ENCODE measurements at places on chromosomes 3 and 15.

DNA sequence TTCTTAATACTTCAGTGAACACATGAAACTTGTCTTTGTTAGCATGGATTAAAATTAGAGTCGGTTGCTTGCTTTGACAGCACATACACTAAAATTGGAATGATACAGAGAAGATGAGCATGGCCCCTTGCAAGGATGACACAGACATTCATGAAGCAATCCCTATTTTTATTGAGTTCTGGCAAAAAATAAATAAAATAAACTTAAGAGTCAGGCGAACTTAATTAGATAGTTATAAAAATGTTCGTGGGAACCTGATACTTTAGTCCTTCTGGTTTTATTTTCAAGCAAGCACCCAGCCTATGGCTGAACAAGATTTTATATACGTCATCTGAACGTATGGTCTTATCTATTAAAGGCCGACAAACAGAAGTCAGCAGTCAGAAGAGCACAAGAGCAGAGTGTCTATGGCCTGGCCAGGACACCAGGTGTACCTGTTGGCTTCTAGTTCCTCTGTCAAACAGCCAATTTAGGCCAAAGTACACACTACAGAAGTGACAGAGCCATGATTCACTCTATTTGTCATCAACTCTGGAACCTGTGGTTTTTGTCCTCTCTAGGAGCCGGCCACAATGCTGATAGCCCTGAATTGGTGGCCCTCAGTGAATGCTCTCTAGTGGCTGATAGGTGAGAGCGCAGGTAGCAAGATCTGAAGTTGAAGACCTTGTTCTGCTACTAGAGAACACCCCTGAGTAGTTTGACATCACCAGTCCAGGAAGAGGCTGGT is 64.3 kb downstream of the LEO1 start:
- no peak for DNase-seq

GRCh38 chr15:56523521-56523920 is 58.6 kb upstream of the MNS1 start:
- peak; percentile 45 for DNase-seq

DNA sequence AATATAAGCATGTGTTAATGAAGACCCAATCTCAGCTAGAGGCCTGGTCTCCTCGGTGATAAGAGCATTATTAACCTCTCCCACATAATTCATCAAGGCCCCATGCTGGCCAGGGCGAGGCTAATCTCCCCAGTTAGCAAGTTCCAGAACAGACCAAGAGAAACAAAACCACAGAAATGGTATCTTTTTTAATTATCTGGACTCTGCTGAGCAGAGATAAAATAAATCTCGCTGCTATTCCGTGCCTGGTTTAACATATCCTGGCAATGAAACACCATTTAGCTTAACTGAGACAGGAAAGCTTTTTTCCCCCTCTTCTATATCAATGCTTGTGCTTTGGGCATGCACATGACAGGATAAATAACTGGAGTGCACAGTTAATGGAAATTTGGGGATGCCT is 72.5 kb upstream of the ARHGEF3 start:
- DNase-seq = no peak

GRCh38 chr3:168362661-168363247 is 267.0 kb upstream of the GOLIM4 start:
- DNase-seq = no peak

- DNase-seq = no peak
Observed at GRCh38 chr3:61724801-61725200, 163.4 kb downstream of the PTPRG start.

DNA sequence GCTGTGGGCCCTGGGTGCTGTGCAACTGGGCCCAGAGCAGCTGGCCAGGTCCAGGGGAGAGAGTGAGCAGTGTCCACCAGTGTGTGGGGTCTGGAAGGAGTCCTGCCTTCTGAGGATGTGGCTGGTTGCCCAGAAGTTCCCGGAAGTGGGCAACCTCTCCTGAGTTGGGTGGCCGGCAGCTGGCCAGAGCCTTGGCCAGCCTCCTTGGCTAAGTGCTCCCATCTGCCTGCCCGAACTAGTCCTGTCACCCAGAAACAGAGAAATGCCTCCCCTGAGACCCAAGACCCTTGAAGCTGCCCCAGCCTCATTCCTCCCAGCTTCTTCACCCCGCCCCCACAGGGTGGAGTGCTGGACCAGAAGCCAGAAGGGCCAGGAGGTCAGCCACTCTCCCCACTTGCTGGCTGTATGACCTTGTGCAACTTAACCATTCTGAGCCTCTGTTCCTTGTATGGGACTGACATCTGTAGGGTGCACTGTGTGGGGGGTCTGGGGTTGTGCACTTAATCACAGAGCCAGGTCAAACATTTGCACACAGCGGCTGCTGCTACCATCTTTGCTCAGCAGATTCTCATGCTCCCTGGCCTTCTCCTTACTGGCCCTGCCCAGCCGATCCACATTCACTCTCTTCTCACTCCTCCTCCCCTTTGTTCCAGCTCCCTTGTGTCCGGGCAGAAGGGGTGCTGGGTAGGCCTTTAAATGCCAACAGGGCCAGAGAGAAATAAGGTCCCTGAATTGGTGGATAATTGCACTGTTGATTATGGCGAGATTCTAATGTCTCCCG is 7.5 kb upstream of the ALAS1 start:
- DNase-seq = peak; percentile 15

DNA sequence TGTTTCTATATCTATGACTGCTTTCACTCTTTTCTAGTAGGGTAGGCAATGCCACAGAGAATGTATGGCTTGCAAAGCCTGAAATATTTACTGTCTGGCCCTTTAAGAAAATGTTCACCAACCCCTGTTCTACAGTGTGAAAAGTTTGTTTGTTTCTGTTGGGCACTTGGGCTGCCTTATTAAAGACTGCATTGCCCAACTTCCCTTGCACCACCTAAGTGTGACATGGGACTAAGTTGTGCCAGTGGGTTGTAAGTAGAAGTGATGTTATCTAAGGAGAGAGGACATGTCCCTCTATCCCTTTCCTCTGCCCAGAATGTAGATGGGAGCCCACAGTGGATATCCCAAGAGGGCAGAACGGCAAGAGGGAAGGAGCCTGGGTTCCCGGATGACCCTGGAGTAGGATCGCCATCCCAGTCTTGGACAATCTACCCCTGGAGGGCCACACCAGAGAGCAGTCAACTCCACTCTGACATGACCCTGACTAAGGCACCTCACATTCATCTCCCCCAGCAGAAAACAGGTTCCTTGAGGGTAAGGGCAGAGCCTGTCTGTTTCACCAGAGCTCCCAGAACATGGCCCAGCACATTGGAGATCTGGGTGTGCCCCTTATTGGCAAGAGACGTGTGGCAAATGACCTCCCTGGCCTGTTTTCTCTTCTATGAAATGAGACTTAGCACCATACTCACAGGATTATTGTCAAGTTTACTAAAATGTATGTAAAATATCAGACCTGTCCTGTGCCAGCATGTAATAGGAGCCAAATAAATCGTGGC is 138.8 kb downstream of the SMAD6 start:
- no peak for DNase-seq

- DNase-seq = no peak
Observed at GRCh38 chr15:63517202-63517601, 12.8 kb downstream of the USP3 start.

GRCh38 chr3:42421818-42422796 is 11.7 kb upstream of the LYZL4 start:
- DNase-seq = no peak

DNA sequence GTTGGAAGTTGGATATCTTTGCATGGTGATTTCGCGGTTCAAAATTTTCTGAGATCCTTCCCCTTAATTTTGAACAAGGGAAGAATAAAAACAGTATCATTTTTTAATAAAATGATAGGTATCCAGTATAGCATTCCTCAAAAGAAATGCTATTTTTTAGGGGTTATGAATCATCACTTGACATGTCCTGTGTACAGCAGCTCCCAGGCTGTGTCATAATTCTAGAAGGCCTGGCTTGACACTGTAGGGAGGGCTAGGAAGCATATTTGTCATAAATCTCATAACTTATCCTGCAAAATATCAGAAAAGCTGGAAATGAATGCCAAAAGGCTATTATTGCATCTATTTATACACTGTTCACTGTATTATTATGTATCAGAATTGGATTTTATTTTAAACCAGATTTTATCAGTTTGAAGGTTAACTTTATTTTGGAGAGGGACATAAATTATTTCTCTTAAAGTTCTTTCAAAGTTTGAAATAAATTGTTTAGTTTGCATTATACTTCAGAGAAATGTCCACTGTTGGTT is 539.1 kb upstream of the ROBO2 start:
- peak; percentile 29 for DNase-seq

GRCh38 chr15:86076468-86076867 is 3.2 kb upstream of the AGBL1 start:
- no peak for DNase-seq

DNA sequence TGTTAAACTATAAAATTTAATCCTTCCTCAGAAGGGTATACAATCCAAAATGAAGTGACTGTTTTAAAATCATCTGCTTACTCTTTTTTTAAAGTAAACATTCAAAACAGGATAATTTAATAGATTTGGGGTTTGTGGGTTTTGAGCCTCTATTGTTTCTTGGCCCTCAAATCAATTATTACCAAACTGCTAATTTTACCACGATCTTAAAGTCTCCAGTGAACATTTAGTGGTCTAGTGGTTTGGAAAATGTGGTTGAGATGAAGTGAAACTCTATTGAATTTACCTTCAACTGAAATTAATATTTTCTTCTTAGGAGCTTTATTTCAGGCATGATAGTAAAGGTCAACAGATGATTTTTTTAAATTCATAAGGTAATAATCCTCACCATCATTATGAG is 11.2 kb upstream of the ATP11B start:
- no peak for DNase-seq

DNA sequence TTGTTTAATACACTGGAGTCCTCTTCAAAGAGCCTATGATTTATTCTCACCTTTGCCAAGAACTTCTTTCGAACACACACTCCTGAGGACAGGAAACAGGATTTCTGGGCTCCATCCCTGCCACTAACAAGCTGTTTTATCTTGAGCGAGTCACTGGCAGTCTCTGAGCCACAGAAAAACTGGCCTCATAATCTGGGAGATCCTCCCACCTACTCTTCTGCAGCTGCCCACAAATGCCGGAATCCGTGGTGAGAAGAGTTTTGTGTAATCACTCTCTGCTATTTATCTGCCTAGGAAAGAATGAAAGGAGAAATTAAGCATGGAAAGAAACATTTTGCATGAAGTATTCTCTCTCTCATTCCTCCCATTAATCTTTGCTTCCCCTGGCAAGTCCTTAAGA is 172.0 kb upstream of the TRIM42 start:
- DNase-seq = no peak

DNA sequence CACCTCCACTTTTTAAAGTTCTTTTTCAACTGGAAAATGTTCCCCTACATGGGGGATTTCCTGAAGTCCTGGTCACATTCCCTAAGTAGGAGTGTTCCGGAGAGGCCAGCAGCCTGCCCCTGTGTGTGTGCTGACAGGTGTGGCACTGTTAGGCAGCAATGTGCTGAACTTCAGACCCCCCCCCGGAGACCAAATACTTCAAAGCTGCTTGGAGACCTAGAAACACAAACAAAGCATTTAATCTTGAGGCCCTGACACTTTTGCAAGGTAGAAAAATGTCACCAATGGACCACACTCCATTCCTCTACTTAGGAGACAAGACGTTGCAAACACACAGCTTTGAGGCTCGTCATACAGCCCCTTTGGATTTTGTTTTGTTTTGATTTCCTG is 259.6 kb upstream of the CTNNB1 start:
- no peak for DNase-seq

GRCh38 chr15:34318277-34319079 is 19.1 kb downstream of the SLC12A6 start:
- peak; percentile 67 for DNase-seq

DNA sequence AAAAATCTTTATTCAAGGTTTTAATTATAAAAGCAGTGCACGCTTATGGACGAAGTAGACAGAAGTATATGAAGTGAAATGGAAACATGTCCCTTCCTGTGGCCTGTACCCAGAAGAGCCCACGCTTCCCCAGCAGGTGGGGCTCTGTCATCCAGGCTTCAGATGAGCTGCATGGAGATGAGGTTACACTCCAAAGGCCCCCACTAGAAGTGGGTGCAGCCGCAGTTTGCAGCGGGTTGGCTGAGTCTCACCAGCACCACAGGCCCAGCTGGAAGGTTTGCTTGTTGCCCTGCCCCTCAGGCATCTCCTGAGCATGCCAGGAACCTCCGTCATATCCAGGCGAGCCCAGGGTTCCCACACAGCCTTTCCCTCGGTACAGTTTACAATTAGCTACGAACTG is 33.1 kb downstream of the PRR20G start:
- DNase-seq = no peak

DNA sequence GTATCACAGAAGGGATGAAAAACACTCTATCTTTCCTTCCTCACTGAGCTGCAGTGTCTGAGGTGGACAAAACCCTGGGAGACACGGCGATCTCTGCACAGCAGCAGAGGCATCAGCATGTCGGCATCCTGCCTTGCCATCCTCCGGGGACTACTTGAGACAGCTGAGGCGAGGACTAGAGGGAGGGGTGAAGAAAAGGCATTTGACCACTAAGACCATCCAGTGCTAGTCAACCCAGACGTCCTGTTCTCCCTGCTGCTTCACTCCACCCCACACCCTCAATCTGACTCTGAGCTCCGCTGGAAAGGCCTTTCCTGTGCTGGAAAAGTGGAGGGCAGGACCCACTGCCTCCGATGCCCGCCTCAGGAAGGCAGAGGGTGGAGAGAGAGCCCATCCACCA is 67.3 kb downstream of the VGLL4 start:
- no peak for DNase-seq

DNA sequence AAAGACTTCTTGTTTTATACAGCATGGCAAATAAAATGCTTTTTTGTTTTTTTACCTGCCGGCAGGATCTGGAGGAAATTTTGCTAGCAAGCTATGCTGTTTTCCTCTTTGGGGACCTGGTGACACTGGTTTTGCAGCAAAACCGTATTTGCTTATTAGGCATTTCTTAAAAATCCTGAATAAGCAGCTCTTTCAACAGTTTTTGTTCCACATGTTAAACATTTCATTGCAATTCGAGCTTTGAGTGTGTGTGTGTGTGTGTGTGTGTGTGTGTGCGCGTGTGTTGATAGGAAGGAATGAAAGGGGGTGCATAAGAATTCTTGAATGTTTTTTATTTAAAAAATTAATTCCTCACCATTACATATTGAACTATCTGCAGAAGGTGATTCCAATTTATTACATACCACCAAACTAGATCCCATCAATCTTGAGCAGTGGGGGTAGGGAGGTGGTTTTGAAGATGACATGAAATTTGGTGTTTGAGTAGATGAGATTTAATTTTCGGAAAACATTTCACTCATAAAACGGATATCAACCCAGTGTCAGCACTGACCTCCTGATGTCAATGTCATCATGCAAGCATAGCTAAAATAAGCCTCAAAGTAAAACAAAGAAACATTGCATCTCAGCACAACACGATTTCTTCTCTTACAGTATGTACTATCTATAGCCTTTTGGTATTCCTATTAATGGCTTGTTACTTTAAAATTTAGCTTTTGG is 17.3 kb downstream of the ZBTB38 start:
- DNase-seq = peak; percentile 60
